Right atrium auricular region (tissue), 2 donors: ENCODE measurements at places on chromosomes 4 and X.

DNA sequence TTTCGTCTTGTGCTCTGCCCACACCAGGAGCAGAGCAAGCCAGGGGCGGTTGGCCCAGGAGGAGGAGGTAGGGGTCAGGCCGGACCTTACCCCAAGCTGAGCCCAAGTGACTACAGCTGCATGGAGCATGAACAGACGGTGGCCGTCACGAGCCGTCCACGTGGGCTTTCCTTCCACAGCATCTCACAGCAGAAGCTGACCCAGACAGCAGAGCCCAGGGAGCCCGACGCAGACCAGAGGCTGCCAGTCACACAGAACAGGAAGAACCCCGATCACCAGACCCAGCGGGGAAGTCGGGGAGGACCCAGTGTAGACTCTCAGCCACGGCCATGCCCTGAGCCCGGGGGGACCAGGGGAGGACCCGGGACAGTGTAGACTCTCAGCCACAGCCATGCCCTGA lies 58.0 kb downstream of the FAM53A start:
- H3K36me3 ChIP-seq = no peaks in the 10 kb centered on the region
- no peaks in the 10 kb centered on the region for H3K4me1 ChIP-seq
- no peaks in the 10 kb centered on the region for H3K27me3 ChIP-seq
- no peak for DNase-seq
- no peak overlapping the region for H3K4me3 ChIP-seq
- no peak overlapping the region for H3K27ac ChIP-seq

- H3K4me3 ChIP-seq = no peak overlapping the region
- DNase-seq = no peak
- no peak overlapping the region for H3K27ac ChIP-seq
These were observed 32.2 kb downstream of the CCNI start for GRCh38 chr4:77043507-77044136.

- no peak overlapping the region for H3K27ac ChIP-seq
- H3K4me1 ChIP-seq = no peaks in the 10 kb centered on the region
- H3K36me3 ChIP-seq = no peaks in the 10 kb centered on the region
These were observed 586.0 kb upstream of the AADAT start for GRCh38 chr4:170675568-170676262.

DNA sequence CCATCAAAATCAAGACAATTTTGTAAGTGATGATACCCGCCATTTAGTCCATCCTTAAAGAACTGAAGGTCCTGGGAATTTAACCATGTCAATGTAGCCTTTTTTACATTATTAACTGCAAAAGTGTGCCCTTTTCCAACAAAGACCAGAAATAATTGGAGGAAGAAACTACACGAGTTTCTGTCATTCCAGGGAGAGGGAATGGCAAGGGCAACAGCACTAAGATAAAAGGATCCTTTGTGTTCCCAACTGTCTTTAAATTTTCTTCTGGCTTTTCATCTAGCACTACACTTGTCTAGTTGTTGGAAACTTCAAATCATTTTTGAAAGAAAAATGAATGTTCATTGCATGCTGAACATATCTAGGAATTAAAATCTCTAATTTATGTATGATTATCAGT lies 286.2 kb downstream of the GALNTL6 start:
- DNase-seq = no peak
- no peaks in the 10 kb centered on the region for H3K27me3 ChIP-seq
- H3K27ac ChIP-seq = no peak overlapping the region
- H3K4me3 ChIP-seq = no peak overlapping the region

DNA sequence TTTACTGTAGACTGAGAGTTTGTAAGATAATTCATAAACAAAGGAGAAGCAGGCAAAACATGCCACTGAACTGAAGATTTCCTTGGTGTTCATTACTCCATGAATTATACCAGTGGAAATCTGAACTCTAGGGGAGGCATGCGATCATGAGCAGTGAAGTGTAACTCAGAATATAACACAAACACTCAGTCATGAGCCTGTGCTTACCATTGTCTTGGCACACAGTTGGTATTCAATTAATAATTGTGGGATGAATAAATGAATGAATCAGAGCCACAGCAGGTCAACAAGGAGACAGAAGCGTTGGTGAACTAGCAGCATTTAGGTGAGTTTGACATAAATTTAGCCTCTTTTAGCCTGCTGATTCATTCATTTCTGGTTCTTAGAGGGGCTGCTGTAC lies 263.5 kb upstream of the DKK2 start:
- no peak for DNase-seq
- H3K27me3 ChIP-seq = no peaks in the 10 kb centered on the region
- no peaks in the 10 kb centered on the region for H3K36me3 ChIP-seq
- H3K27ac ChIP-seq = no peak overlapping the region

DNA sequence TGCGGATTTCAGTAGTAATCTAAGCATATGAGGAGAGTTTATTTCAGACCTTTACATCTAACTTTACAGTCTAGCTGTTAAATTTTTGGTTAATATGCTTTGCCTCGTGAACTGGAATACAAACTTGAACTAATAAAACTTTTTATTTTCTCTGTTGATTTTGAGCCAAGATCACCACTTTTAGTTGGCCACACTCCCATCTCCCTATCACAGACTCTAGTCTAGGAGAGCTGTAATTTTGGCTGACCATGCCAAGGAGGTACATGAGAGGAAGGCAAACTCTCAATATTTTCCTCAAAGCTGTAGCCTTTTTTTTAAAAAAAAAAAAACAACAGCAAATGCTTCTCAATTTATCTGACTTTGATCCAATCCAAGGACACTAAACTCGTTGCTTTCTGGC lies 597.5 kb upstream of the PCDH7 start:
- H3K4me1 ChIP-seq = no peaks in the 10 kb centered on the region
- no peaks in the 10 kb centered on the region for H3K36me3 ChIP-seq
- no peaks in the 10 kb centered on the region for H3K27me3 ChIP-seq
- no peak overlapping the region for H3K27ac ChIP-seq

DNA sequence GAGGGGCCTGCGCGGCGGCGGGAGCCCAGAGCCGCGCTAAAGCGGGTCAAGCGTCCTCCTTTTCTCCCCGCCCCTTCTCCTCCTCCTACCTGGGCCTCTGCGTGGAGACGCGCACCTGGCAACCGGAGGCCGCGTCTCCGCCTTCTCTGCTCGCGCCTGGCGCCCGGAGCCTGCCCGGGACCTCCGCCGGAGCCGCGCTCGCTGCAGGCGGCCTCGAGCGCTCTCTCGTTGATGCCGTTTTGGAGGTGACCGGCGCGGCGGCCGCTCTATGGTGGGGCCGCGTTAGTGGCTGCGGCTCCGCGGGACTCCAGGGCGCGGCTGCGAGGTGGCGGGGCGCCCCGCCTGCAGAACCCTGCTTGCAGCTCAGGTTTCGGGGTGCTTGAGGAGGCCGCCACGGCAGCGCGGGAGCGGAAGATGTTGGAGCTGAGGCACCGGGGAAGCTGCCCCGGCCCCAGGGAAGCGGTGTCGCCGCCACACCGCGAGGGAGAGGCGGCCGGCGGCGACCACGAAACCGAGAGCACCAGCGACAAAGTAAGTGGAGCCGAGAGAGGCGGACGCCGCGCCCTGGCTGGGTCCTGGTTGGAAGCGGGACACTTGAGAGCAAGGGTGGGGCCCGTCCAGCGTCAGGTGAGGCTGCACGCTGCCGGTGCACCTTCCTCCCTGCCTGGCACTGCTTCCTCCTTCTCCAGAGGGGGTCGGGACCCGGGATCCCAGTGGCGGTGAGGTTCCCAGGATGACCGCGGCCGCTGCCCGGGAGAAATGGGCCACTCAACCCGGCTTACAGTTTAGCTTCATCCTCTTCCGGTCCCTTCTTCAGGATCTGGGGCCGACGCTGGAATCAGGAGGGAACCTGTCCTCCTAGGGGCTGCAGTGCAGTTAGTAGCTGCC lies at the start of gene CDS1:
Gene CDS1, plus strand, starts transcription at position 140 of the 888 bp plus-strand sequence. Its CDS starts 275 bp downstream, at position 415.
- peak within 1 kb of the TSS; percentile 65 for H3K27ac ChIP-seq
- H3K4me3 ChIP-seq = peak within 1 kb of the TSS; percentile 52
- no peaks in the 10 kb centered on the region for H3K27me3 ChIP-seq
- peaks cover 19% of the 10 kb centered on the region for H3K4me1 ChIP-seq

DNA sequence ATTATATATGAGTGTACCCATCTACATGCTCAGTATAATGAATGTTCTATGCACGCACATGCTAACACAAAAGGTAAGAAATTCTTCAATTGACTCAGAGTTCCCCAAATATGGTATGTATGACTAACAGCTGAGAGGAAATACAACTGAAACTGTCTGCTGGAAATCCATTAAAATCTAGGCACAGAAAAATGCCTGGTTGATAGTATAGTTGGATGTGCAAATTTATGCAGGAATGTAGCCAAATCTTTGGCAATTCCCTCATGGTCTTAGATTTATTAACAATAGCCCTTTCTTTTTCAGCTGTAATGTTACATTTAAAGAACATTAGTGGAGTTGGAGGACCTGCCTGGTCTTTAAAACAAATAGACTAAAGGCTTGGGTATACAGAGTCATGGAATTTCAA lies 5.5 kb downstream of the CAMK2D start:
- no peak overlapping the region for H3K27ac ChIP-seq
- H3K4me1 ChIP-seq = no peaks in the 10 kb centered on the region
- DNase-seq = no peak
- no peak overlapping the region for H3K4me3 ChIP-seq
- no peaks in the 10 kb centered on the region for H3K27me3 ChIP-seq

DNA sequence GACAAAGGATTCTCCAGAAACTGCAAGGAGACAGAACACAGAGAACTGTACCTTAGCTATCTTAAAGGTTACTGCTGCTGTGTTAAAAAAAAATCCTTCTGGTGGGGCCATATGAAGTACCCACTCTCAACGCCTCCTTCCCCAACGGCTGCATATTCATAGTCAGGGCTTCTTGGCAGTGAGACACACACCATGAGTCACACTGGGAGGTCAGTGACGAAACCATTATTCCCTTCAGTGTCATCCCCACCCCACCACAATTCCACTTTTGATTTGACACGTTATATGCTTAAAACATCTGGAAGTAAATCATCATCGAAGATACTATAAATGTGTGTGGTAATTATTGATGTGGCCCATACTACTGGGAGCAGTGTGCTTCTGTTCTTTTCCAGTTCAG lies 271.5 kb downstream of the LDB2 start:
- no peaks in the 10 kb centered on the region for H3K36me3 ChIP-seq
- no peak overlapping the region for H3K4me3 ChIP-seq
- peak; percentile 69 for DNase-seq
- H3K27me3 ChIP-seq = no peaks in the 10 kb centered on the region

DNA sequence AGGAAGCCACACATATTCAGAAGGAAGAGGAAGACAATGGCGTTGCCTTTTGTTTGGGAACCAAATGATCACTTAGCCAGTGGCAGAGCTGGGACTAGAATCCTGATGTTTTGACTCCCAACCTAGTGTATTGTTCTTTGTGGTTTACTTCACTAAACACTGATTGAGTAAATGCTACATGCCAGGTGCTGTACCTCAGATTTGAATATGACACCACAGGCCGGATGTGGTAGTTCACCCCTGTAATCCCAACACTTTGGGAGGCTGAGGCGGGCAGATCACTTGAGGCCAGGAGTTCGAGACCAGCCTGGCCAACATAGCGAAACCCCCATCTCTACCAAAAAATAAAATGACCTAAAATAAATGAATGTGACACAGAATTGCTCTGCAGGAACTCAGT lies 8.4 kb downstream of the NDUFA1 start:
- no peaks in the 10 kb centered on the region for H3K27me3 ChIP-seq
- H3K27ac ChIP-seq = no peak overlapping the region
- H3K4me3 ChIP-seq = no peak overlapping the region
- H3K36me3 ChIP-seq = peaks cover 8% of the 10 kb centered on the region

- no peak for DNase-seq
- H3K27ac ChIP-seq = no peak overlapping the region
- H3K4me3 ChIP-seq = no peak overlapping the region
- H3K4me1 ChIP-seq = no peaks in the 10 kb centered on the region
- H3K27me3 ChIP-seq = no peaks in the 10 kb centered on the region
These were observed 1.7 kb downstream of the PLAC8 start for GRCh38 chr4:83112678-83113428.

- no peak overlapping the region for H3K4me3 ChIP-seq
- no peaks in the 10 kb centered on the region for H3K27me3 ChIP-seq
These were observed 469.2 kb upstream of the DIPK2B start for GRCh38 chrX:45669715-45670340.

DNA sequence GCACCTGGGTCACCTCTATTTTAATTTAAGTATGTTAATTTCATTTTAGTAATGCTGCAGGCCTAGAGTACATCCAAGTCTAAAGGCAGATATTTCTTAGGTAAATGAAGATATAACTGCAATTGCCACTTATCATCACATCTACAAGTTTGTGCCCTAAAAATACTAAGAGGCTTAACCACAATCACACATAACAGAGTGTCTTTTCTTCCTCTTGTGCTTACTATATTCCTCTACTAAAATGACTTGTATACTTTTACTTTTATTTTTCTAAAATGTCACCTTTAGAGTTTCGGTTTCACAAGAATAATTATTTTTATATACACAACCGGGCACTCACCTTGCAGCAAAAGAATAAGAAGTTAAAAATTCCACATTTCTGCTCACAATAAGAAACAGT lies 77.9 kb downstream of the EFHC2 start:
- H3K4me3 ChIP-seq = no peak overlapping the region
- no peak overlapping the region for H3K27ac ChIP-seq
- no peaks in the 10 kb centered on the region for H3K4me1 ChIP-seq
- H3K36me3 ChIP-seq = no peaks in the 10 kb centered on the region
- no peaks in the 10 kb centered on the region for H3K27me3 ChIP-seq
- no peak for DNase-seq

GRCh38 chrX:108511721-108512120 lies 72.1 kb downstream of the COL4A5 start:
- no peak for DNase-seq
- H3K36me3 ChIP-seq = no peaks in the 10 kb centered on the region
- H3K4me1 ChIP-seq = no peaks in the 10 kb centered on the region
- H3K4me3 ChIP-seq = no peak overlapping the region
- H3K27ac ChIP-seq = no peak overlapping the region
- H3K27me3 ChIP-seq = no peaks in the 10 kb centered on the region

- no peak overlapping the region for H3K4me3 ChIP-seq
- H3K27ac ChIP-seq = no peak overlapping the region
- H3K27me3 ChIP-seq = no peaks in the 10 kb centered on the region
- no peaks in the 10 kb centered on the region for H3K36me3 ChIP-seq
- no peak for DNase-seq
These were observed 1872.6 kb downstream of the ARAP2 start for GRCh38 chr4:34371676-34372075.
